MM.1S (cell line): ENCODE measurements at places on chromosomes 1 and 21.
A peak's percentile ranks its signal among the peaks of the same experiment; 100 is the strongest.

DNA sequence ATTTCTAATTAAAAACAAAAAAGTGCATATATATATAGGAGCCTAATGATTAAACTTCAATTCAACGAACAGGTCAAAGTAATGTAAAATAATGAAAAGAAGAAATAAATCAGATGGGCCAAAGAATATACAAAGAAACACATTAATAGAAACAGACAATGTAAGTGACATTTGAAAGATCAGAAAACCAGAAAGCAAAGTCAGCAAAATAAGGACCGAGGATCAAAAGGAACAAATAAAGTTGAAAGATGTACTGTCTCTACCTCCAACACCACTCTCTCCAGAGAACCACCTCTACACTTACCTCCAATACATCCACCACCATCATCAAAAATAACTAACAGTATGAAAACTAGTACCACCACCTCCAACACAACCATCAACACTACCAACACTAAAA is 1226.3 kb upstream of the NCAM2 start:
- no peak overlapping the region for H3K4me3 ChIP-seq
- H3K4me1 ChIP-seq, result no peaks in the 10 kb centered on the region
- no peak for DNase-seq
- H3K27me3 ChIP-seq, result no peaks in the 10 kb centered on the region

DNA sequence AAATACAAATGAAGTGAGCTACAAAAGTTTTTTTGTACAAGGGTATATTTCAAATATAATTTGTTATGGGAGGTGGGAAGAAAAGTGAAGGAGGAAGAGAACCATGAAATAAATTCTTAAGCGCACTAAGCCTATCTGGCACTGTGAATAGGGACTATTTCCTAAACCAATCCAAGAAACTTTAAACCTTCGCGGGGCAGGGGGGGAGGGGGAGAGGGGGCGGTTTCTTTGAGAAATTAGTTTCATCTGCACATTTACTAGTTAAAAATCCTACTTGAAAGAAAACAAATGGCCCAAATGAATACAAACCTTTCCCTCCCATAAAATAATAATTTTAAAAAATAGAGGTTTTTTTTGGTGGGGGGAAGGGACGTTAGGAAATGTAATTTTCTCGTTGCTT is 364 bp downstream of the GOLPH3L start:
- no peak for DNase-seq
- peak overlapping the region; percentile 48; the same call in 1 of the 2 replicates for H3K27ac ChIP-seq
- H3K36me3 ChIP-seq, result peaks cover 14% of the 10 kb centered on the region

DNA sequence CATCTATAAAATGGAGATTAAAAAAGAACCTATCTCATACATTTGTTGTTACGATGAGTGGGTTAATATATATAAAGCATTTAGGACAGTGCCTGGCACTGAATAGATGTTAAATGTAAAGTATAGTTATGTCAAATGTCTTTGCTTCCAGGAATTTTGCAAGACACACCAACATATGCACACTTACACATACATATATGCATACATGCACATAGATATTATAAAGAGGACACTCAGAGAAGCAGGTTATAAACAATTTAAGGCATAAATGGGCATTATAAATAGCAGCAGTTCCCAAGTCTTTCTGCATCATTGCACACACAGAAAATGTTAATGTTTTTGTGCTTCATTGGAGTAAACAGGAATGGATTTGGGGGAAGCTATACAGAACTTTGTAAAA is 13.3 kb downstream of the CYP4X1 start:
- no peaks in the 10 kb centered on the region for H3K4me1 ChIP-seq
- H3K27me3 ChIP-seq, result no peaks in the 10 kb centered on the region
- no peak for DNase-seq
- no peak overlapping the region for H3K4me3 ChIP-seq

DNA sequence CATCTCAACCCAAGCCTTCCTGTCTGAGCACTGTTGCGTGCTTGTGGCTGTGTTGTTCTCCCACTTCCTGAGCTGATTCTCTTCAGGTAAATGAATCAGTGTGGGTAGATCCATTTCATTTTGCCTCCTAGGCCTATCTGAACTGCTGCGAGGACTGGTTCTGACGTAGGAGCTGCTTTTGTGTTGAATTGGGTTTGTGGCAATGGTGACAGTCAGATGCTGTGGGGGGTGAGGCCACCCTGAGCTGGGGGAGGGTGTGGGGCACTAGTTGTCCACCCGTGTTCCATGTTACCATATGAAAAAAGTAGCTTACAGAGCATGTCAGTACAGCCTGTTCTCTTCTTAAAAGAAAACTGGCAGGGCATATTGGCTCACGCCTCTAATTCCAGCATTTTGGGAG is 81.5 kb downstream of the MRPS6 start:
- H3K36me3 ChIP-seq, result no peaks in the 10 kb centered on the region
- no peak overlapping the region for H3K4me3 ChIP-seq
- no peak for DNase-seq
- no peaks in the 10 kb centered on the region for H3K27me3 ChIP-seq
- no peaks in the 10 kb centered on the region for H3K4me1 ChIP-seq

- H3K27me3 ChIP-seq, result no peaks in the 10 kb centered on the region
- no peak overlapping the region for H3K27ac ChIP-seq
- H3K4me3 ChIP-seq, result no peak overlapping the region
- H3K36me3 ChIP-seq, result no peaks in the 10 kb centered on the region
Measured at GRCh38 chr1:233518344-233518743, 95.6 kb upstream of the KCNK1 start.

DNA sequence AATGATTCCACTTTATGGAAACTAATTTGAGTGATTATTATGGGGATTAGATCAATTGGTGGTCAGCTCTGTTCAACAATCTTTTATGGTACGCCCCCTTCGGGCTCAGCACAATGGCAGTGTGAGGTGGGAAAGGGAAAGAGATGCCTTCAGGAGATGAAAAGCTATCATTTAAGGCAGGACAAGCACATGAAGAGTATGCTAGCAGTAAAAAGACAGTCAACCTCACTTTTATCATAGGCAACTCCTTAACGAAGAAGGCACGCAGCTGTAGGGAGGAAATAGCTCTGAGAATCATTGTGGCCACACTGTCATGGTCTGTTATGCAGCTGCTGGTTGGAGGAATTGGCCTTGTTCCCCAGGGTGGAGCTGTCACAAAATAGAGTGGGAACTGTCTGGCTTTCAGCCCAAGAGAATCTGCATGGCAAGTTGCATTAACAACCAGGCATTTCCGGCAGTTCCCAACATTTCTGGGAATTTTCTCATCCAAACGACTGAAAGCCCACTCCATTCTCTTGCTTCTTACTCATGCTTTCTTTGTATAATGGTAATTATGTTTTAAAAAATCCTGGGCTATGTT is 54.4 kb upstream of the BCL10 start:
- no peak for DNase-seq
- no peak overlapping the region for H3K4me3 ChIP-seq
- no peaks in the 10 kb centered on the region for H3K27me3 ChIP-seq
- H3K27ac ChIP-seq, result no peak overlapping the region

- H3K4me3 ChIP-seq, result no peak overlapping the region
- no peaks in the 10 kb centered on the region for H3K27me3 ChIP-seq
- DNase-seq, result no peak
- H3K4me1 ChIP-seq, result no peaks in the 10 kb centered on the region
- H3K27ac ChIP-seq, result no peak overlapping the region
Measured at GRCh38 chr1:93871366-93871765, 7.6 kb downstream of the DNTTIP2 start.
